CD8-positive, alpha-beta memory T cell (primary cell): ENCODE measurements at places on chromosomes 1 and 21.
A peak's percentile ranks its signal among the peaks of the same experiment; 100 is the strongest.

- DNase-seq = no peak
Measured at GRCh38 chr1:46184920-46185658, 8.8 kb upstream of the P3R3URF start.

DNA sequence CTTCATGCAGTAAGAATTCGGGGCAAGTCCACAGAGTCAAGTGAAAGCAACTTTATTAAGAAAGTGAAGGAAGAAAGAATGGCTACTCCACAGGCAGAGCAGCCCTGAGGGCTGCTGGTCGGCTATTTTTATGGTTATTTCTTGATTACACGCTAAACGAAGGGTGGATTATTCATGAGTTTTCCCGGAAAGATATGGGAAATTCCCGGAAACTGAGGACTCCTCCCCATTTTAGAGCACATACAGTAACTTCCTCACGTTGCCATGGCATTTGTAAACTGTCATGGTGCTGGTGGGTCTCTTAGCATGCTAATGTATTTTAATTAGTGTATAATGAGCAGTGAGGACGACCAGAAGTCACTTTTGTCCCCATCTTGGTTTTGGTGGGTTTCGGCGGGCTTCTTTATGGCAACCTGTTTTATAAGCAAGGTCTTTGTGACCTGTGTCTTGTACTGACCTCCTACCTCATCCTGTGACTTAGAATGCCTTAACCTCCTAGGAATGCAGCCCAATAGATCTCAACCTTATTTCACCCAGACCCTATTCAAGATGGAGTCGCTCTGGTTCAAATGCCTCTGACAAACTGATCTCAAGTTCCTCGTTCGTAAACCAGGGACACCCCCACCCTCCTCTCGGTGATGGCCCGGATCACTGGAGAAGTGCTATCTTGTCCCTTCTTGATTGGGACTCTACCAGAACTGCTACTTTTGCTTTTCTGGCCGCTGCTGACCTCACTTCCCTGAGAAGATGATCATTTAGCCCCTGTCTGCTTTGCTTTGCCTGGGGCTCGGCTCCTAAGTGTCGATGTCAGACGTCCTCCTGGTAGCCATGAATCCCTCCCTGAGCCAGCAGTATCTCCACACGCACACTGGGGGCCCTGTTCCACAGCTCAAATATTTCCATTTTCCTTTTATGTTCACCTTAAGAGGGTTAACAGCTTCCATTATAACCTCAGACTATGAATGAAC, 48.8 kb downstream of the CLSTN1 start:
- no peak for DNase-seq

GRCh38 chr1:229832695-229833094, 206.6 kb downstream of the URB2 start:
- no peak for DNase-seq

DNA sequence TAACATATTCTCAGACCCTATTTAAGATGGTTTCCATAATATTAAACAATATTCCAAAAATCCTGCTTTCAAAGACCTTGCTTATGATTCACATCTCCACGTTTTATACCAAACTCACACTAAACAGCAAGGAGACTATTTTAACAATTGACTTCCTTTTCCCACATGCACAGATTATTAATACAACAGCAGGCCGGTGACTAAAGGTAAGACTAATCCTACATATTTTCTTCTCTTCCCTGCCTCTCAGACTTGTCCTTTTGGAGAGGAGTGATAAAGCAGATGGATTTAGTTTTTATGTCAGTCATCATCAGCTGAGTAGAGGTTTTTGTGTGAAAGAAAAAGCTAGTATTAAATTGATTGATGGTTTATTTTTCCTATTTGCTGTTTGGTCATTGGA, 400.6 kb downstream of the NTNG1 start:
- no peak for DNase-seq

GRCh38 chr1:201946224-201946908, at the start of gene LMOD1:
TSS of gene LMOD1 (minus strand) at chr1:201946548. CDS start at chr1:201946340, 208 bp downstream.
- DNase-seq = no peak

DNA sequence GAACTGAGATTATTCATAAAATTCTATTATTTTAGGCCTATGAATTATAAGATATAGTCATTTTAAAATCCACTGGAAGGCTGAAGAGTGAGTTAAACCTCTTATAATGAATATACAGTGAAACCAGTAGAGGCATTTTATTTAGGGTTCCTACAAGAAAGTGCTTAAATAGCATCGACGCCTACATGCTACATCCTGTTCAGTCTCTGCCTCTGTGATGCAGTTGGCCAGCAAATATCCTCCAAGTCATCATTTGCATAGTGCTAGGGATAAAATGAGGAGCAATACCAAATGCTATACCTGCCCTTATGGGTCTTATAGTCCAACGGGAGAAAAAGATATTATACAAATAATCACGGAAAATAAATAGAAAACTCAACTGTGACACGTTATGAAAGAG, 59.6 kb downstream of the EDEM3 start:
- no peak for DNase-seq

GRCh38 chr1:113615425-113615824, 143.9 kb downstream of the PHTF1 start:
- DNase-seq = no peak

DNA sequence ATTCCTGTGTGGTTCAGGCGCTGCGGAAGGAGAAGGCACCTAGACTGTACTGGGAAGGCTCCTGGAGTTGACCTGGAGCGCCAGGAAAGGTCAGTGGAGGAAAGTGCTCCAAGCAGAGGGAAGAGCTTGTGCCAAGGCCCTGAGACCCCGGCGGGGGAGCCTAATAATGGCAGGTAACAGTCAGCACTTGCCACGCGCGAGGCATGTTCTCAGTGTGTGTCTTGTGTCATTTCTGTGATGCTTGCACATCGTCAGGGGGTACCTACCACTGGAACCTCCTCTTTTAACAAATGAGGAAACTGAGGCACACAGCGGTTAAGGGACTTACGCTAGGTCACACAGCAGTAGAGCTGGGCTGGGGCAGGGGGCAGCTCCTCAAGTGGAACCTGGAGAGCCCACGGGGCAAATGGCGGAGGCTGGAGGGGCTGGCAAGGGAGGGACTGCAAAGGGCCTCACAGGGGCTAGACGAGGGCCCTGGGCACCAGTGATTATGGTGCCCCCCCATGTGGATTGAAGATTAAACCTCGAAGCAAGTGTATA, 976 bp upstream of the BMP8B start:
- DNase-seq = no peak

- no peak for DNase-seq
Measured at GRCh38 chr1:197632005-197632404, 143.3 kb downstream of the DENND1B start.

DNA sequence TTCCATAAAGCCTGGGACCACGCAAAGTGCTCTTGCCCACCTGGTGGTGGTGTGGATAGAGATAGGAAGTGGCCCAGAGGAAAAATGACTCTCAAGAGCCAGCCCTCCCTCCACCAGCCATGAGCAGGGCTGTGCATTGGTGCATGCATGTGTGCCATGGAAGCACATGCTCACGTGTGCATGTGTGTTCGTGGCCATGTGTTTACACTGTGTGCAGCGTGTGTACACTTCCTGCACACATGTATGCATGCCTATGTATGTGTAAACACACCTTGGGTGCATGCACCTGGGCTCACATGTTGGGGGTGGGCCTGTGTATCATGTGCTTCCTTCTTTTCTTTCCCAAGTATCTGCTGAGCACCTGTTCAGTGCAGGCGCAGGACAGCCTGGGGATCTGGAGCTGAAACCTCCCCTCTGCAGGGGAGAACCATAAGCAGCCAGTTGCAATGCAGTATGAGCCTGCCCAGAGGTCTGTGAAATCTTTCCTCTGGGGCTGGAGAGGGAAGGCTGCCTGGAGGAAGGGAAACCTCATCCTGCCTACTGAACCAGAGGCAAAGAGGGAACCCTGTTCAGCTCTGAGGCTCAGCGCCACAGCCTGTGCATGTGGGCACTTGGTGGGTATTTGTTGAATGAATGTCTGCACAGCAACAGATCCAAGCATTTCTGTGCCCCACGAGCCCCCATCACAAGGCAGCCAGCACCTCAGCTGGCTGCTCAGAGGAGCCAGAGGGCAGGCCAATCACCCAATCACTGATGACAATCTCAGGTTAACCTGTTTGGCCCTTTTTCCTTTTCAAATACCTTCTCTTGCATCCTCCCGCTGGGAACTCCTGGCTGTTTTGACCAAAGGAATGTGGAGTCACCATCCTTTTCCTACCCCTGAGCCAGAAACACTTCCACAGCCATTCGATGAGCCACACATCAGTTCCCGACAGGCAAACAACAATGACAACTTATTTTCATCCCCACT, 327.0 kb downstream of the NPHP4 start:
- DNase-seq = no peak

DNA sequence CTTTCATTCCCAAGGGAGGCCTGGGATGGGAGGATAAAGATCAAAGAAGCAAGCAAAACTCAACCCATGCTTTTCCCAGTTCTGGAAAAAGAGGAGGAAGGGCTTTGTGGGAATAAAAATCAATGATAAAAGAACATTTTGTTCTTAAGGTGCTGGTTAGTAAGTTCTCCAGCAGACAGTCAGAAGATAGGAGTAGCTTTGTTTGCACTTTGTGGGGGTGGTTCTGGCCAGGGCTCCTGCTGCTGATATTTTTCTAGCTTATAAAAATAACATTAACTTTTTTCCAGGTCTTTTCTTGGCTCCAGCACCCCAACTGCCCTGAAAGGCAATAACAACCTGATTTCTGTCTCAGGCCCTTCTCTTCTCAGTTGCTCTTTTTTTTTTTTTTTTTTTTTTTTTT, 220.0 kb downstream of the FGGY start:
- DNase-seq = no peak

DNA sequence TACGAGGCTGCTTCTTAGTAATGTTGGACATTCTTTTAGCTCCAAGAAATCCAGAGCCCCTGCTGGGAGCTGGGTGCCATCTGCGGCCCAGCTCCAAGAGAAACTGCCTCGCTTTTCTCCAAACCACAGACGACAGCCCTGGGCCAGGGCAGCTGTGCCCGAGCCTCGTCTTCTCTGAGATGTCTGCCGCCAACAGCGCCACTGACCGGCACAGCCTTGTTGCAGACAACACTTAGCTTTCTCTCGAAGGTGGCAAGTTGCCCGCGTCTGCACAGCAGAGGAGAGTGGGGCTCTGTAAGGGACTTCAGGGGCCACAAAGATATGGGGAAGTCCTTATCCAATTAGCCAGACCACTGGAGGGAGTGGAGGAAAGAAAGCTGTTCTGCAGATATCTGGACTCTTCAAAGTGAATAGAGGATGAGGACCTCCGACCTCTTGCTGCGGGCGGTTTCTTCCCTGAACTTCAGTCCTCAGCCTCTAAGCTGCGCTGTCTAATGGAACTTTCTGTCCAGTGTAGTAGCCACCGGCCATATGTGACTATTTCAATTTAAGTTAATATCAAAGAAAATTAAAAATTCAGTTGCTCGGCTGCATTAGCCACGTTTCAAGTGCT, 63.9 kb upstream of the DISP3 start:
- no peak for DNase-seq

- DNase-seq = no peak
Measured at GRCh38 chr1:15808955-15809354, 1.5 kb upstream of the UQCRHL start.

DNA sequence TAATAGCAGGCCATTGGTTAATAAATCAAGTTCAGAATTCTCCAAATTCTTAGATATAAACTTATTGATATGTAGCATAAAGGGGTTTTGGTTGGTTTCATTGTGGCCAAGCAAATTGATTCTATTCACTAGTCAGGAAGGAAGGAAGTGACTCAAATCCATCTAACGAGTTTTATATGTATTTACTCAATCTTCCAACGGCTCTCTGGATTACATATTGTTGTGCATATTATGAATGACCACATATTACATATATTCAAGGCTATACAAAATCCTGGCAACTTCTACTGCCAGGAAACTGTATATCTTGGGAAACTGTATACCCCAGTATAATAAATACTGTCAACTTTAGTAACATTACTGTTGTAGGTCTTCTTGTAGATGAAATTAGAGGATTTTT, 20.1 kb upstream of the PDE4B start:
- DNase-seq = no peak

DNA sequence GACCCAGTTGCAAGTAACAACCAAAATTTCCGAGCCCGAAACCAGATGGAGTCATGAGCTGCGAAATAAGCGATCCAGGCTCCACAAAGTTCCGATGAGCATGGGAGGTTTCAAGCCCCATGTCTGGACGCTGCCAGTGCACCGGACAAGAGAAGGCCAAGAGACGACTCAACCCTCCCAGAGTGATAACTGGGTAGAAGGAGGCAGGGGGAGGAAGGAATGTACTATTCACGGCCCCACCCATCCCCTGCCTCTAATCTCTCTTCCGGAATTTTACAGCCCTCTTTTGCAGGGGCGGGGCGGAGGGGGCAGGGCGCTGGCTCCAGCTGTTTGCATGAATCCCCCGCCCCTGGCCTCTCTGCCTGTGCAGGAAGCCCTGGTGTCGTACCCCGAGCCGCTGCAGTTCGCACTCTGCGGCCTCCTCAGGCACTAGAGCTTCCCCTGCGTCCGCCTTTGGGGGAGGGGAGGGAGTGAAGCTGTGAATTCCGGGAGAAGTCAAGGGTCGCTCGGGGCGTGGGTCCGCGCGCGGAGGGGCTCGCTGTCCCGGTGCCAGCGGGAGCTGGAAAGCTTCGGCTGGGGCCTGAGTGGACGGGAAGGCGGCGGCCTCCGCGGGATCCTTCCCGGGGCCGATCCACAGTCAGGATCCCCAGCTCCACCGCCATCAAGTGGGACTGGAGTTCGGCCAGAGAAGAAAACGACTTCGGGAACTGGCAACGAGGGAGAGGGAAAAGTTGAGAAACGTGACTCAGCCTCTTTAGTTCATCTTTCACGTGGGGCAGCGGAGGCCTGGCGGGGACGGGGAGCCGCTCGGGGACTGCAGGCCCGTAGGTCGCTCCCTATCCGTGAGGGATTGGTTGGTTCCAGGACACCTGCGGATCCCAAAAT, 6.3 kb upstream of the PTP4A2 start:
- peak; percentile 77 for DNase-seq

DNA sequence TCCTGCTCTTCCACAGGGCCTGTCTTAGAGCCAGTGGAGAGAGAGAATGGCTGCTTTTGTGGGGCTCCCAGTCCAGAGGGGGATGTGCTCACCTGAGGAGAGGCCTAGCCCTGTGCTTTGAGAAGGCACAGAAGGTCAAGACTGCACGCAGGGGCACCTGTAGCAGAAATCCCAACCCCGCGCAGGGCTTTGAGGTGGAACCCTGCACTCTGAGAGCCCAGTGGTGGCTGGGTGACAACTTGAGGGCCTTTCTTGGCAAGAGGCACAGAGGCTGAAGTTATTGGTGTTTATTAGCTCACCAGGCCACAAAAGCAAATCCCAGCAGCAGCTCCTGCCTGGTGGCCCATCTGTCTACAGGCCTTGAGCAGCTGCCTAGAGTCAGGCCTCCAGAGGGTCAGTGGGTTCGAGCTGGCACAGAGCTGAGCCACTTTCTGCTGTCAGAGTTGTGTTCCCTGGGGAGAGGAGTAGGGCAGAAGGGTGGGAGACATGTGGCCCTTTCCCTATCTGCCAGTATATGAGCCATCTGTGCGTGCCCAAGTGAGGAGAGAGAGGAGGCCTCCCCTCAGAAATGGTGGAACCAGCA, 31.4 kb downstream of the SZRD1 start:
- DNase-seq = no peak

GRCh38 chr1:110686188-110686587, 11.4 kb upstream of the KCNA3 start:
- DNase-seq = no peak

- no peak for DNase-seq
Measured at GRCh38 chr1:8162168-8162567, 136.1 kb upstream of the ERRFI1 start.
